ENCODE measurements at places on chromosomes 16 and 17.

DNA sequence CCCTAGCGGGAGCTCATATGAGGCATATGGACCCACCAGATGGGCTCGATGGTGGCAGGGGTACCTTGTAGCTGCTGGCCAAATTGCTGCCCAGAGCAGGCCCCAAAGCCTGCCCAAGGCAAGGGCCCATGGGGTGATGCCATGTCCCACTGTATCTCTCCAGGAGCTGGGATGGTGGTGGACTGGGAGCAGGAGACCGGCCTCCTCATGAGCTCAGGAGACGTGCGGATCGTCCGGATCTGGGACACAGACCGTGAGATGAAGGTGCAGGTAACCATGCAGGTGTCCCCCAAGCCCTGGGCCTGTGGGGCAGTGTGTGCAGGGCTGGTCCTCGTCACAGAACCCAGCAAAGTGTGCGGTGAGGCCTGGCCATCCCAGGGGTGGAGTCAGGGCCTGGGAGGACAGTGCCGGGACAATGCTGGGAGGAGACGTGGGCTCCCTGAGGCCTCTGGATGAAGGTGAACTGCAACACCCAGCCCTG is 34.1 kb upstream of the CHMP6 start:
- DNase-seq = no peak

GRCh38 chr16:58026139-58026704 is 668 bp downstream of the MMP15 start:
- DNase-seq = peak; percentile 64

GRCh38 chr17:56642424-56642823 is 48.9 kb downstream of the NOG start:
- DNase-seq = no peak

- no peak for DNase-seq
Measured at GRCh38 chr16:70342016-70342415, 4.7 kb upstream of the DDX19A start.

DNA sequence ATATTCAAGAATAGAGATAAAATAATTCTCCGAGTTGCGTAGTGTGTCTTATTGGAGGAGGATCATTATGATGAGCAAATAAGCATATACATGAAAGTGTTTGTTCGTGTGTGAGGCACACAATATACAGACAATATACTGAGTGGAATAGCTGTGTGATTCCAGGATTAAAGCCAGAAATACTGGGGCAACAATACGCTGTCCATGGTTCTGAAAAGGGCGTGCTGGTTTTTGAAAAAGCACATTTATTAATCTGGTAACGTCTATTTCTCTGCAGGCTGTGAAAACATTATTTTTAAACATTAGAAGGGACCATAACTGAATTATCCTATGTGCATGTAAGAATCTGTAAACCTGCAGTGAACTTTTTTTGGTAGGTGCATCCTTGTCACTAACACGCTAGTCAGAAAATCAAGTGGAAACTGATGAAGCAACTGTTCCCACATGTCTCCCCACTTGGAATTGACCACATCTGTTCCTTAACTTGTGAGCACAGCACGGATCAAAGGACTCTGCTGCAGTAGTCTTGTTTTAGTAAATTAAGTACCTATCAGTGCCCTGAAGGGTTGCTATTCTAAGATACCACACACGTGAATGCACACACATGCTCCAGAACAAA is 346.0 kb downstream of the GRIN2A start:
- peak; percentile 56 for DNase-seq

- DNase-seq = no peak
Measured at GRCh38 chr16:81918927-81919326, 92.3 kb downstream of the SDR42E1 start.

GRCh38 chr16:84228256-84228838 is 11.5 kb downstream of the KCNG4 start:
- peak; percentile 72 for DNase-seq

- DNase-seq = no peak
Measured at GRCh38 chr16:83819361-83819760, 11.6 kb downstream of the HSBP1 start.

DNA sequence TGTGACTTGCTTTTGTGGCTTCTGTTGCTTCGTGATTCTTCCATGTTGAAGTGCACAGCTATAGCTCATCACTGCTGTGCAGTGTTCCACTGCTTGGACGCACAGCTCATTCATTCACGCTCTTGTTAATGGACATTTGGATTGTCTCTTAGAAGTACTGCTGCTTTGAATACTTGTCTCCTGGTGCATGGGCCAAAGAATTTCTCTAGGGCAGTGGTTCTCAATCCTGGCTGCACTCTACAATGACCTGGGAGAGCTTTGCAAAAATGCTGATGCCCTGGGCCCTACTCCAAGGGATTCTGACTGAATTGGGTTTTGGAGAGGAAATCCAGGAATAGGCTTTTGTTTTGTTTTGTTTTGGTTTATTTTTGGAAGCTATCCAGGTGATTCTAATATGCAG is 20.0 kb downstream of the CCL17 start:
- no peak for DNase-seq

- DNase-seq = no peak
Measured at GRCh38 chr17:7156342-7156940, 22.7 kb downstream of the ASGR1 start.

DNA sequence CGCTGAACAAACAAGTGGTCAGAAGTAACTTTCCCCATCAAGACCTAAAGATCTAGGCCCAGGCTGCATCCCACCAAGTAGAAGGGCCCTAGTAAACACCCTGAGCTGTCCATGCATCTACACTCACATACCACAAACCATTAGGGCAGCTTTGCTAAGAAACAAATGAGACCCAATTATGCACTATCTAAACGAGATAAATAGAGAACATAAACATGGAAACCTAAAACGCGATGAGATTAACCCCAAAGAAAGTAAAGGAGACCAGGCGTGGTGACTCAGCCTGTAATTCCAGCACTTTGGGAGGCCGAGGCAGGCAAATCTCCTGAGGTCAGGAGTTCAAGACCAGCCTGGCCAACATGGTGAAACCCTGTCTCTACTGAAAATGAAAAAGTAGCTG is 5.8 kb downstream of the TXNDC11 start:
- no peak for DNase-seq

- peak; percentile 35 for DNase-seq
Measured at GRCh38 chr17:6713130-6713917, at the start of gene SLC13A5. Gene SLC13A5, minus strand, starts transcription at chr17:6713369. Its CDS starts 36 bp downstream, at chr17:6713333.

DNA sequence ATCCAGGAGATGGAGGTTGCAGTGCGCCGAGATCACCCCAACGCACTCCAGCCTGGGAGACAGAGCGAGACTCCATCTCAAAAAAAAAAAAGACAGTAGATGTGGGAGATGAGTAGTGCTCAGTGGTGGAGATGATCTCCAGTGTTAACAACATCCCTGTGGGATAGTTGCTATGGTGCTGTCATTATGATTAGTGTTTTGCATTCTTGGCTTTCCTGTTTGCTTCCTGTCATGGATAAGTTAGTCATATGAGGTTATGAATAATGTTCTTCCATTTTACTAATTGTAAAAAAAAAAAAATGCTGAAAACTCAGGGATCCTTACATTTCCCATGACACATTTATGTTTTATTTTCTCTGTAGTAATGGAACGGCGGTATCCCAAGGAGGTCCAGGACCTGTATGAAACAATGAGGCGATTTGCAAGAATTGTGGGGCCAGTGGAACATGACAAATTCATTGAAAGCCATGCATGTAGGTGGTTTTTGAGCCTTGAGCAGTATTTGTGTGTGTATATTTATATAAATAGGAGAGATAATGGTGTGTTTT is 24.5 kb upstream of the DUSP14 start:
- DNase-seq = peak; percentile 97

- no peak for DNase-seq
Measured at GRCh38 chr16:26524281-26524680, 542.4 kb upstream of the C16orf82 start.

DNA sequence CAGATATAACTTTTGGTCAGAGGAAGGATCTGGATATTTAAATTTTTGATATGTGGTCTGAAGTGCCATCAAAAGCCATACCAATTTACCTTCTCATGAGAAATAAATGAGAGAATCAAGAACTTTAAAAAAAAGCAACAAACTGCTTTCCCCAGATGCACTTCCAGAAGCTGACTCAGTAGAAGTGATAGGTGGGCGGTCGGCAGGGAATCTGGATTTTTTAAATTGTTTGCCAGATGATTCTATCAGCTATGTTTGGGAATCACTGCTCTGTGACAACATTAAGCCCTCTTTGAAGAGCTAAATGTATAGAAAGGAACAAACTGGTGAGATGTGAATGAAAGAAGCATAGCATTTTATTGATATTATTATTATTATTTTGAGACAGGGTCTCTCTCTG is 19.2 kb downstream of the CDH3 start:
- no peak for DNase-seq

- peak; percentile 61 for DNase-seq
Measured at GRCh38 chr17:4100883-4101756, 41.7 kb downstream of the ZZEF1 start.

DNA sequence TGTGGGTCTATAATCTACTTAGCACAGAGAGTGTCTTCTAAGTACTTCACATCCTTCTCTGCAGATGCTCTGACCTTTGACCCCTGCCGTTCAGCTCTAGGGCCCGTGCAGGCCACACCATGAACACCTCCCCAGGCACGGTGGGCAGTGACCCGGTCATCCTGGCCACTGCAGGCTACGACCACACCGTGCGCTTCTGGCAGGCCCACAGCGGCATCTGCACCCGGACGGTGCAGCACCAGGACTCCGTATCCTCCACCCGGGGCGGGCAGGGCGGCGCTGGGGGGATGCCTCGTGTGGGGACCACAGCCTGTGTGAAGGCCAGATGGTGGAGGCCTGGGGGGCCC is 686 bp downstream of the MLST8 start:
- DNase-seq = no peak

GRCh38 chr16:85006639-85007038 is 4.7 kb downstream of the ZDHHC7 start:
- no peak for DNase-seq

GRCh38 chr16:1941162-1942046 is 1.6 kb downstream of the MSRB1 start:
- no peak for DNase-seq

GRCh38 chr16:86355531-86355930 is 154.8 kb upstream of the FOXF1 start:
- no peak for DNase-seq

- peak; percentile 60 for DNase-seq
Measured at GRCh38 chr17:5592382-5592781, 8.1 kb upstream of the NLRP1 start.

- peak; percentile 57 for DNase-seq
Measured at GRCh38 chr17:75587675-75588595, at the start of gene MYO15B. Gene MYO15B, plus strand, starts transcription at chr17:75587800. Its CDS starts 258 bp downstream, at chr17:75588058.

DNA sequence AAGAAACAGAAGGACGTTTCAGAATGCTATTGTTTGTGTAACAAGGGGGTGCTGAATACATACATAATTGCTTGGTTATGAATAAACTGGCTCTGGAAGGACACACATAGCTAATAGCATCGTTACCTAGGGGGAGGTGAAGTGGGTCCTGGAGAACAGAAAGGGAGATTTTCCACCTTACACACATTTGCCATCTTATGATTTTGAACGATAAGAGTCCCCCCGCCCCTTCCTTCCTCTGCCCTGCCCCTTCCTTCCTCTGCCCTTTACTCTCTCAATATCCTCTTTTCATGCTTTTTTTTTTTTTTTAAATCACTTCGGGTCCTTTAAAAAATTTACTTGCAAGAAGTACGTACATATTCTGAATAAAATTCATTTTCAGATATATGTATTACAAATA is 902 bp upstream of the DHRS7B start:
- peak; percentile 20 for DNase-seq

GRCh38 chr17:4708436-4708835 is 2.0 kb upstream of the ARRB2 start:
- DNase-seq = no peak

GRCh38 chr16:66293932-66294331 is 72.6 kb upstream of the CDH5 start:
- DNase-seq = no peak

- DNase-seq = no peak
Measured at GRCh38 chr16:11450136-11450535, 104.9 kb downstream of the RMI2 start.

DNA sequence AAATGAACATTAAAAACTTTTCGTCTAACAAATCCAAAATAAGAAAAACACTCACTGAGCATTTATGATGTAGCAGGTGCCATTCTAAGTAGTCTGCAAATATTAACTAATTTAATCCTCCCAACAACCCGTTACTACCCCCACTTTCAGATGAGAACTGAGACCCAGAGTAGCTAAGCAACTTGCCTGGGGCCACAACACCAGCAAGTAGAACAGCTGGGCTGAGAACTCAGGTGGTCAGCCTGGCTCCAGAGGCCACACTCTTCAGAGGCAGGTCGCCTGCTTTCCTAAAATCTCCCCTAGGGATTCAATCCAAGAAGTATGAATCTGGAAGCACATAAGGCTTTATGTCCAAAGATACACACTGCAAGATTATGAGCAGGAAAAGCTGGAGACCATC is 6.2 kb downstream of the MBTPS1 start:
- DNase-seq = no peak

- DNase-seq = peak; percentile 64
Measured at GRCh38 chr16:57807968-57808528, 5.8 kb upstream of the KIFC3 start.

DNA sequence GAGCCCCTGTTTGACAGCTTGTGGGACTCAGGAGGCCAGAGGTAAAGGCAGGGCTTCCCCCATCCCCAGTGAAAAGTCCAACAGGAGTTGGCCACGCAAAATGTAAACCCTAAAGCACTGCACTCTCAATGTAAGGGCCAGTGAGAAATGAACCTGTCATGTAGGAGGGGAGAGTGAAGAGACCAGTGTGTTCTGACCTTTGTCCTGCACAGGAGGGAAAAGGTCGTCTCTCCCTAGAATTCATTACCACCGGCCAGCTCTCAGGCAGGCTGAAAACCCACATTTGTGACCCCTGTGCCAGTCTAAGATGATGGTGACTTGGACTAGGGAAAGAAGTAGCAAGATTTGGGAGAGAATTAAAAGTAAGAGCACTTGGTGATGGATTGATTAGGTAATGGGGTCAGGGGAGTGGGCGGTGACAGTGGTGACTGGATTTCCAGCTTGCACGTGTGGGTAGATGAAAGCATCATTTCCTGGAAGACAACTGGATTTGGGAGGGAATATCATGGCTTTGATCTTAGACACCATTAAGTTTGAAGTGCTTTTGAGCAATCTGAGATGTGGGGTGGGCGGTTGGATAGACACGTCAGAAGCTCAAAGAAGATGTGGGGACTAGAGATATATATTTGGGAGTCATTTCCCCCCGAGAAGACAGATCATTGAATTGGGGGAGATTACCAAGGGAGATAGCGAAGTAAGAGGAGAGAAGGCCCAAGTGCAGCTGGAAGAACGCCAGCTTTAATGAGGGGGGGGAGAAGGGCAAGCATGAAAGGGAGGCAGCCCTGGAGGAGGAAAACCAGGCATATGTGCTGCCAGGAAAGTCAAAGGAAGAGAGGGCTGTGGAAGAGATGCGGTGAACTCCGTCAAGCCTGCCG is 119.5 kb downstream of the NTN1 start:
- DNase-seq = no peak

GRCh38 chr16:53952215-53953208 is 248.6 kb downstream of the FTO start:
- peak; percentile 52 for DNase-seq

GRCh38 chr16:84487358-84487757 is 17.1 kb downstream of the MEAK7 start:
- DNase-seq = no peak

- DNase-seq = peak; percentile 35
Measured at GRCh38 chr16:25264597-25264996, 7.0 kb upstream of the ZKSCAN2 start.

- no peak for DNase-seq
Measured at GRCh38 chr17:57730026-57730701, 14.9 kb downstream of the CCDC182 start.

GRCh38 chr16:89089120-89089519 is 4.5 kb upstream of the ACSF3 start:
- no peak for DNase-seq

- no peak for DNase-seq
Measured at GRCh38 chr17:58412961-58413586, 4.3 kb downstream of the RNF43 start.

Measured in lung microvascular endothelial cell (primary cell).